ENCODE measurements at places on chromosomes 3 and 15. TPM values are rescaled to one million over a fixed set of nuclear protein-coding genes. Genes with fewer than 3 reads are reported as not detected.

GRCh38 chr3:29255854-29256696 lies 24.8 kb upstream of the RBMS3 start:
- H3K4me1 ChIP-seq = no peaks in the 10 kb centered on the region
- DNase-seq = no peak
- H3K27me3 ChIP-seq = no peaks in the 10 kb centered on the region
- H3K27ac ChIP-seq = no peak overlapping the region
- H3K4me3 ChIP-seq = no peak overlapping the region

Gene NRROS
- 2.1 TPM for total RNA-seq

Gene GOLGA8H
- not detected for total RNA-seq

DNA sequence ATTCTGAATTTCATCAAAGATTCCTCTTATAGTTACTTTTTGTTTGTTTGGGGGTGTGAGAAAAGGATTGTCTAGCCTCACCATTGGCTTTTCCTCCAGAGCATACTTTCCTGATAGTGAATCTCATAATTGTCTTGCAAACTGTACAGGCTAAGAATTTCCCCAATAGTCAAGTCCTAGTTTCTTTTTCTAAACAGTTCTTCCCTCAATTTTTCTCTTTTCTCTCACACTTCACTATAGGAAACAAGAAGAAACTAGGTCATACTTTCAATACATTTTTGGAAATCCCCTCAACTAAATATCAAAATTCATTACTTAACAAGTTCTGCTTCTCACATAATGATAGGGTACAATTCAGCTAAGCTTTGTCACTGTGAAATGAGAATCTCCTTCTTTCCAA lies 241.9 kb downstream of the IL20RB start:
- H3K4me1 ChIP-seq = no peaks in the 10 kb centered on the region
- no peaks in the 10 kb centered on the region for H3K36me3 ChIP-seq
- no peaks in the 10 kb centered on the region for H3K27me3 ChIP-seq
- DNase-seq = no peak
- H3K27ac ChIP-seq = no peak overlapping the region

Gene CASR
- total RNA-seq = 0.22 TPM

GRCh38 chr15:63605816-63606215 lies 8.6 kb downstream of the FBXL22 start:
- H3K4me1 ChIP-seq = peaks cover 9% of the 10 kb centered on the region
- H3K36me3 ChIP-seq = no peaks in the 10 kb centered on the region
- H3K4me3 ChIP-seq = no peak overlapping the region
- H3K27me3 ChIP-seq = no peaks in the 10 kb centered on the region
- no peak overlapping the region for H3K27ac ChIP-seq
- no peak for DNase-seq

DNA sequence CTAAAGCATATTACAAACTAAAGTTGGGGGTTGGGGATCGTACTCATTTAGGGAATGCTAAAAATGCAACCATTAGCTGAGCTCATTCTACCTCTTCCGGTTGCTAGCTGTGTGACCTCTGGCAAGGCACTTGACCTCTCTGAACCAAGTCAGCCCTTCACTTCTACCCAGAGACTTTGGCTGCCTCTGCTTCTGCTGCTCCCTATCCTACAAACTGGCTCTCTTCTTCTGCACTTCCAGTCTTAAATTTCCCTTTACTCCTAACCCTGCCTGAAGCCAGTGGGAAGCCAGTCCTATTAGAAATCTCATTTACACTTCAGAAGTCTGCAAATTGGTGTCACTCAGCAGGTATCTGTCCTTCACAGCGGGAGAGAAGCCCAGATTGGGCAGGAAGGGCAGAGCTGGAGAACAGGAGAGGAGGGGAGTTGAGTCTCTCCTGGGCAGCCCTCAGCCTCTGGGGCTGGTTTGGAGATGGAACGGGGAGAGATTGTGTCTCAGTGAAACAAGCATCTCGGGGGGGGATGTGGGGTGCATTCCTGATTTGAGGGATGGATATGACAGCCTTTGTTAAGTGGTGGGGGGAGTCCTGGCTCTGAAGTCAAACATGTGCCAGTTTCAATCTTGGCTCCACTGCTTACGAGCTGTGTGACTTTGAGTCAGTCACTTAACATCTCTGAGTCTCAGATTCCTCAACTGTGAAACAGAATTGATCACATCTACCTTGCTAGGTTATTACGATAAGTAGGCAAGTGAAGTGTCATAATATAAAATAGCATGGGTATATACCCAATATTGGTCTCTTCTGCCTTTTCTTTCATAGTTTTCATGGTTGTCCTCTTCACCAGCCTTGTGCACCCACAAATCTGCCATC lies 7.8 kb upstream of the AEN start:
- H3K27me3 ChIP-seq = peaks cover 1% of the 10 kb centered on the region
- H3K36me3 ChIP-seq = no peaks in the 10 kb centered on the region
- H3K4me1 ChIP-seq = no peaks in the 10 kb centered on the region
- no peak overlapping the region for H3K4me3 ChIP-seq
- no peak for DNase-seq

- no peaks in the 10 kb centered on the region for H3K27me3 ChIP-seq
- H3K27ac ChIP-seq = no peak overlapping the region
- peaks cover 4% of the 10 kb centered on the region for H3K4me1 ChIP-seq
- no peak overlapping the region for H3K4me3 ChIP-seq
Observed at GRCh38 chr15:58981808-58982475, 5.5 kb upstream of the RNF111 start.

GRCh38 chr3:52473026-52473425 lies 17.6 kb downstream of the NISCH start:
- DNase-seq = no peak
- peaks cover 5% of the 10 kb centered on the region for H3K36me3 ChIP-seq
- H3K4me1 ChIP-seq = no peaks in the 10 kb centered on the region
- H3K4me3 ChIP-seq = no peak overlapping the region
- no peaks in the 10 kb centered on the region for H3K27me3 ChIP-seq
- H3K27ac ChIP-seq = no peak overlapping the region

GRCh38 chr15:43229977-43230376 lies 9.2 kb upstream of the EPB42 start:
- no peak overlapping the region for H3K4me3 ChIP-seq
- H3K4me1 ChIP-seq = no peaks in the 10 kb centered on the region
- H3K27ac ChIP-seq = no peak overlapping the region
- DNase-seq = no peak
- H3K36me3 ChIP-seq = no peaks in the 10 kb centered on the region

DNA sequence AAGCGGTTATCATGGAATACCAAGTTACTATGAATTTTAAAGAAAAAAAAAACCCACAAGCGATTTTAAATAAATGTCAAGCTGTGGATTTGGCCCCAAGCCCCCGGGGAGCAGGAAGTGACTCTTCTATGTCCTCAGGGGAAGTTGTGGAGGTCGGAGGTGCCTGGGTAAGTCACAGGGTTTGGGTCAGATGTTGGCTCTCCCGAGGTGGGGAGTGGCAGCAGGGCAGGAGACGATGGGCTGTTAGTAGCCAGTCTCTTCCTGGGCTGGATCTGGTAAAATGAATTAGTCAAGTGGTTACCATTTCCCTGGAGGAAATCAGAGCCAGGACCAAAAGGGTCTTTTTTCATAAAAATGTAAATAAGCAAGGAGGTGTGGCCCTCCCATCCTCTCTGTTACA lies 316.7 kb downstream of the TLE3 start:
- DNase-seq = no peak

GRCh38 chr3:153880493-153880892 lies 240.7 kb upstream of the ARHGEF26 start:
- DNase-seq = no peak
- H3K4me3 ChIP-seq = no peak overlapping the region
- H3K27ac ChIP-seq = no peak overlapping the region

Gene GP9
- 0.37 TPM for total RNA-seq

DNA sequence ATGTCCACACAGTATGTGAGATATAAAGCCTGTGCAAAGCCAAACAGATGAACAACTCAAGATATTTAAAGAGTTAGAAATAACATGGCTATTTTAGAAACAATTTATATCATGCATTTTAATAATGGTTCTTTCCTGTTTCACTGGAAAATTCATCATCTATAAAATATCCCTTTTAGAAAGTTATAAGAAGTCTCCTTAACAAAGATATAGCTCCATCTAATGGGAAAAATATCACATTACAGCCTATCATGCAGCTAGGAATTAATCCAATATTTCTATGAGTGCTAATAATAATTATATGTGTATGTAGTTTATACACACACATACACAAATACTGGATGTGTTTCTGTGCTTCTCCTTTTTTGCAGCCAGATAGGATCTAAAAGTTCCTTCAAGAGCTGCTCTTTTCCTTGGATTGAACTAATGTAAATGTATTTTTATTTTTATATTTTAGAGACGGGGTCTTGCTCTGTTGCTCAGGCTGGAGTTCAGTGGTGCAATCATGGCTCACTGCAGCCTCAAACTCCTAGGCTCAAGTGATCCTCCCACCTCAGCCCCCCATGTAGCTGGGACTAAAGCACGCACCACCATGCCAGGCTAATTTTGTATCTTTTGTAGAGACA lies 21.6 kb downstream of the RPL22L1 start:
- no peaks in the 10 kb centered on the region for H3K27me3 ChIP-seq
- H3K36me3 ChIP-seq = no peaks in the 10 kb centered on the region
- no peak overlapping the region for H3K4me3 ChIP-seq

DNA sequence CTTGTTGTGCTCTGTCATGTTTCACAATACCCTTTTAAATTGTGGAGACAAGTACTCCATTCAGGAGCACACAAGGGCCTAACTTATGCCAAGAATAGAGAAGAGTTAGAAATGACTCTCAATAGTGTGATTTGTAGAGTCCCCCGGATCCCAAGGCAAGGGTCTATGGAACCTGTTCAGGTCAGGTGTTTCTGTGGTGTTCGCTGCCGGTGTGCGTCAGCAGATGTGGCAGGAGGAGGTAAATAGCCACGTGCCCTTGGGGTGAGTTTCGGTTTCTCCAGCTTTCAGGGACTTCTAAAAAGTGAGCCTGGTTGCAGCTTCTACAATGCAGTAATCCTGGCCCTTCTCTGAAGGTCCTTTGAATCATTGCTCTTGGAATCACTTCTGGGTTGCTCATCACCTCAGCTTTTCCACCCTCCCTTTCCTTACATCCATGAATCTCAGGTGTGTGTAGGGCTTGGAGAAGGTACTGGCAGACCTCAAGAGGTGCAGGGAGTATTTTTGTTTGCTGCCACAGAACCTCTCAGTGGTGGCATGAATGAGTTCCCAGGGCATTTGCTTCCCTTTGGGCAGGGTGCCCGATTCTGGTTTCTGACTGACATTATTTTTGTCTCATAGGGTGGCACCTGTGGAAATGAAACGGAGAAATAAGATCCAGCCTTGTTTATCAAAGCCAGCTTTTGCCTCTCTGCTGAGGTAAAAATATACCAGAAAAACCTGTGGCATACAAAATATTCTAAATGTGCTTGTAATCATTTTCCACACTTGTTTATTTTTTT lies 7.3 kb downstream of the ST3GAL6 start:
- H3K4me1 ChIP-seq = no peaks in the 10 kb centered on the region
- no peaks in the 10 kb centered on the region for H3K36me3 ChIP-seq
- DNase-seq = no peak
- no peak overlapping the region for H3K27ac ChIP-seq

DNA sequence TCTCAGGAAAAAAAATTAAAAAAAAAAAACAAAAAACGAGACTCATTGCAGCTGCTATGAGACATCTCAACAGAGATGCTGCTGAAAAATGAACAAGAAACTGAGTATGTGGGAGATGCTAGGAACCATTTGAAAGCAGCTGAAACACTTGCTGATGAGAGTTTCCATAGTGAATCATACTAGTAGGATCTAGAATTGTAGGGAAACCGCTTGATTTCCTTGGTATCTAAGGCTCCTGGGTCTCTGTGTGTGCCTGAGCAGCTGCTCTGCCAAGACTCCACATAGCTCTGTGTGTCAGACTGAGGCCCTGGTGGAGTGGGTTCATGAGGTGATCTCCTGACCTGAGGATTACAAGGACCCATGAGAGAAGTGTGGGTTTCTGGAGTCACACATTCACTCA lies 313.4 kb upstream of the NECTIN3 start:
- H3K4me1 ChIP-seq = no peaks in the 10 kb centered on the region
- DNase-seq = no peak
- no peaks in the 10 kb centered on the region for H3K36me3 ChIP-seq
- no peak overlapping the region for H3K27ac ChIP-seq
- no peaks in the 10 kb centered on the region for H3K27me3 ChIP-seq

- no peaks in the 10 kb centered on the region for H3K36me3 ChIP-seq
- no peaks in the 10 kb centered on the region for H3K27me3 ChIP-seq
- no peak overlapping the region for H3K4me3 ChIP-seq
- no peak for DNase-seq
- H3K4me1 ChIP-seq = no peaks in the 10 kb centered on the region
- no peak overlapping the region for H3K27ac ChIP-seq
Observed at GRCh38 chr3:114143817-114144216, 35.0 kb downstream of the DRD3 start.

Gene EIF4G1
- total RNA-seq = 263 TPM

GRCh38 chr3:37068031-37068430 lies 74.7 kb downstream of the MLH1 start:
- no peaks in the 10 kb centered on the region for H3K27me3 ChIP-seq
- no peaks in the 10 kb centered on the region for H3K4me1 ChIP-seq
- H3K36me3 ChIP-seq = no peaks in the 10 kb centered on the region
- DNase-seq = no peak
- no peak overlapping the region for H3K27ac ChIP-seq
- no peak overlapping the region for H3K4me3 ChIP-seq

DNA sequence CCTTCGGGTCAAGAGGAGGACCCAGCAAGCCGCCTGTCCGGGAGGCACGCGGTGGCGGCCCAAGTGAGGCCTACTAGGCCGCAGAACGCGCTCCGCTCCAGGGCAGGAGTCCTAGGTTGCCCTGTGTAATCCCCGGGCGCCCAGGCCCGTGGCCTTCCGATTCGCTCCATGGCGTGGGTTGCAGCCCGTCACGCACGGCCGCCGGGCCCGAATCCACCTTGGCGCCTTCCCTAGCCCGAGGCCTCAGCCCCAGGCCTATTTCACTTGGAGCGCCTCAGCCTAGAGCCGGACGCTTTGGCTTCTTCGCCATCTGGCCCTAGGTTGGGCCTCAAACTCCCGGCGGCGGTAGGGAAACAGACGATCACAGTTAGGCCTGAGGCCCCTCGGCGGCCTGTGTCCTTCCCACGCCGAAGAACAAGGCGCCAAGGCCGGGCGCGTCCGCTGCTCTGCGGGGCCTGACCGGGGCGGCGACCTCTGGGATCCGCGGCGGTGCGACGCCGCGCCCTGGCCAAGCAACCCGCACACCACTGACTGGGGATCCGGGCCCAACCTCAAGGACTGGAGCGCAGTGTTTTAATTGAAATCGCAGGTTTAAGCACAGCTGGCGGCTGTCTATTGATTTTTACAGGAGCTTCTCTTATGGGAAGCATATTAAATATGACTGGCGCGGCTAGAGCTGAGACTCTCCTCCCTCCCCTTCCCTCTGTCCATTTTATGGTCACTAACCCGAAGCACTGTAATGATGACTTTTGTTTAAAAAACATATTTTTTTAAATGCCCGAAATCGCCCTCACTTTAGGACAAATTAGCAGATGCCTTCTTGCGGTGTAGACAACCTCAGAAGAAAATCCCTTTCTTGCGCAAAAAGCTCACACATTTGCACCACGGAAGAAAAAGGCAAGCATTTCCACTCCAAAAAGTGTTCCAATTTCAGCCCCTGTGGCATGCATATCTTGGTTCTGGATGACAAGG lies 3.8 kb upstream of the FEZF2 start:
- H3K36me3 ChIP-seq = no peaks in the 10 kb centered on the region
- no peak overlapping the region for H3K27ac ChIP-seq
- H3K4me3 ChIP-seq = no peak overlapping the region
- H3K4me1 ChIP-seq = no peaks in the 10 kb centered on the region
- peaks cover 73% of the 10 kb centered on the region for H3K27me3 ChIP-seq
- DNase-seq = no peak

- H3K4me1 ChIP-seq = no peaks in the 10 kb centered on the region
- H3K27me3 ChIP-seq = no peaks in the 10 kb centered on the region
- H3K36me3 ChIP-seq = no peaks in the 10 kb centered on the region
- H3K4me3 ChIP-seq = no peak overlapping the region
- DNase-seq = no peak
Observed at GRCh38 chr3:55664387-55664786, 177.3 kb upstream of the WNT5A start.

Data from colonic mucosa (tissue), 4 donors.